ENCODE measurements at places on chromosomes 16 and 17.

DNA sequence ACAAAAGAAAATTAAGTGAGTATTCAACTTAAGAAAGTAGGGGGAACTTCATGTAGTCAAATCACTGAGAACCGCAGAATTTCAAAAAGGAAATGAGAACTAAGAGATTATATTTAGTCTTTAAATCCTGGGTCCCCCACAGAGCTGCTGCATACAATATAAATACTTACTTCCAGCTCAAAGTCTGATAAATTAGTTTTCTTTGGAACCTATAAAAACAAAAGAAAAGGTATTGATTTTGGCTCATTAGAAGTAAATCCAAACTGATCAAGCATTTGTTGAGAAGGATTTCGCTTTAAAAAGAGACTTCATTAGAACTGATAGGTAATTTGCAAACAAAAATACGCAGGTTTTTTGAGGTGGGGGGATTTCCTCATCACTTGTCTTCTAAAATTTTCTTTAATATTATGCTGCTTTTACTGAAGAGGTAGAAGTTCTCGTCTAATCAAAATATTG lies 21.9 kb downstream of the PARN start:
- no peak for DNase-seq

DNA sequence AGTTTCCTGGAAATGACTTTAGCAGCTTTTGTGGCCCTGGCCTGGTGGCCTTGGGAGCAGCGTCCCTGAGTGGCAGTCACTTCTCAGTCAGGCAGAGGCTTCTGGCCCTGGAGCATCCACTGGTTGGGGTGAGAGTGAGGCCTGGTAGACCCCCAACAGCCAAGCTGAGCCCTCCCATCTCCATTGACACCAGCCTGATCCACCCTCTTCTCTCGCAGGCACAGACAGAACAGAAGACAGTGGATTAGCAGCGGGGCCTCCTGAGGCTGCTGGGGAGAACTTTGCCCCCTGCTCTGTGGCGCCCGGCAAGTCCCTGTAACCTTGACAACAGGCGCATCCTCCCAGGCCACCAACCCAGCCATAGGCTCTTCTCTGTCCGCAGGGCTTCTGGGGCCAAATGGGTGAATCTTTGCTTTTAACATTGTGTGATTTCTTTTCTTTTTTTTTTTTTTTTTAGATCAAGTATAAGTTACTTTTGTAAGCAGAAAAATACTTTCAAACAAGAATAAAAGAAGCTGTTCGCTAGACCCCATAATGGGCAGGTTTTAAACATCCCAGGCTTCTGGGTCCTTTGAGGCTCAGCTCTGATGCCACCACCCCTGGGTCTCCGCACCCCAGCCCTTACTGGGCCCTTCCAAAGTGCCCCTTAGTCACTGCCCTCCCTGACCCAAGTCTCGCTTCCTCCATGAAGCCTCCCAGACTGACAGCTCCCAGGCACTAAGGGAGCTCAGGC lies 12.7 kb upstream of the FLYWCH1 start:
- no peak for DNase-seq

- no peak for DNase-seq
These were observed 177.9 kb downstream of the SEC14L1 start for GRCh38 chr17:77318491-77319210.

GRCh38 chr17:67137026-67137370 lies 92.6 kb downstream of the CACNG1 start:
- no peak for DNase-seq

DNA sequence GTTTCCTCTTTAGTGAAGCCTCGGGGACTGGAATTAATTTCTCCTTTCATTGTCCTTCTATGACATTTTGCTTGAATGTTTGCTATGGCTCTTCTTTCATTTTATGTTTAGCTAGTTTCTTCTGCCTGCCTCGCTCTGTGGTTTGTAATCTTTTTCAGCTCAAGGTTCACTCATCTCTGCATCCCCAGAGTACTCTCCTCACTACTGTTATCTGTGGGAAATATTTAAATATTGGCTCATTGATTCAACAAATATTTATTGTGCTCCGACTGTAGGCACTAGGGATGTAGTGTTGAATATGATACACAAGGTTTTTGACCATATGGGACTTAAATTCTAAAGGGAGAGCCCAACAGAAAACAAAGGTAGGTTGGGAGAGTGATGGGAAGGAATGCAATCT lies 195.9 kb downstream of the PHKB start:
- DNase-seq = no peak

GRCh38 chr16:89272631-89273030 lies 55.1 kb downstream of the ZNF778 start:
- no peak for DNase-seq

GRCh38 chr17:10120749-10121148 lies 77.7 kb downstream of the GAS7 start:
- no peak for DNase-seq

DNA sequence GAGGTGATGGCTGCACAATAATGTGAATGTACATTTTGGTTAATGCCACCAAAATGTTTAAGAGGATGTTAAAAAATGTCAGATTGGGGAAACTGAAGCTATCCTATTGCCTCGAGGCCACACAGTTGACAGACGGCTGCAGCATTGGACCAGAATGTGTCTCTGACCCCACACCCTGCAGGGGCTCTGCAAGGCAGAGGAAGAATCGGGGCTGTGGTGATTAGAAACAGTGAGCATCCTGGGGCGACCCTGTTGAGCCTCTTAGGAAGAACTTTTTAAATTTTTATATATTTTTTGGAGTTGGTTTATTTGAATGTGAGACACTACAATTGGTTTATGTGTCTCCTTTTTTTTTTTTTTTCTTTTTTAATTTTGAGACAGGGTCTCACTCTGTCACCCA lies 15.0 kb upstream of the ADORA2B start:
- DNase-seq = no peak

- no peak for DNase-seq
These were observed 21.2 kb downstream of the CDC42EP4 start for GRCh38 chr17:73290399-73291259.

GRCh38 chr16:57611181-57611580 lies 17.2 kb upstream of the ADGRG1 start:
- DNase-seq = no peak

DNA sequence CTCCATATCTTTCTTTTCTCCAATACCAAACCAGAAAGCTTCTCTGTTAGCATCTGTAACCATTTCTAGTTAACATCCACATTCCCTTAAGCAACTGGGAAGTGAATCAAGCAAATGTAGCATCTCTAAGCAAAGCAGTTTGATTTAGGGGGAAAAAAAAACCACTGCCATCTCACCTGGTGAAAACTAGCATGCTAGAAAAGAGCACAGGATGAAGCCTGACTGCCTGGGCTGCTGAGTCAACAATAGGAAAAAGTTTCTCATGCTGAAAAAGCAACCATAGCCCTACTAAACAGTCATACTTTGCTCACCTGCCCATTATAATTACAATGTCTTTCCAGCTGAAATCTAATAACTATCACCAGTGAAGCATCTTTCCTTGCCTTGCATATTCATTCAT lies 139.3 kb downstream of the ANKFN1 start:
- DNase-seq = no peak

GRCh38 chr17:45345554-45346215 lies 28.9 kb upstream of the MAP3K14 start:
- DNase-seq = no peak

GRCh38 chr17:56577190-56577842 lies 16.2 kb upstream of the NOG start:
- DNase-seq = no peak

- DNase-seq = no peak
These were observed 19.3 kb upstream of the ASGR2 start for GRCh38 chr17:7133916-7134315.

GRCh38 chr16:86931410-86931941 lies 353.1 kb downstream of the FOXL1 start:
- DNase-seq = no peak

DNA sequence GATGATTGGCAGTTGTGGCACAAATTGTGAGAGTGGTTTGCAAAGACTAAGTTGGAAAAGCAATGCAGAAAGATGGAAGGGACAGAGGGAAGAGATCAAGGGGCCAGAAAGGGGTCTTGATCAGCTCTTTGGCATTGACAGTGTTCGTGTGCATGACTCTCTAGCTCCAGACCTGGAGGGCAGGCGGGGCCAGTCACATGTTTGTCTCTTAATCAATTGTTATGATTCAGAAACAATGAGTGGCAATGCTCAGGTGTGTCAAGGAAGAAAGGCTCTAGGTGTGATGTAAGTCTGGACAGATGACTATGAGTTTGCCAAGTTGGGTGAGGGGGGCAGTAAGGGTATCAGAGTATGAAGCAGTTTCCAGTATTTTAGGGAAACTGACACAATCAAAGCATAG lies 32.1 kb downstream of the WSB1 start:
- no peak for DNase-seq

GRCh38 chr17:42475121-42475520 lies 16.4 kb downstream of the ATP6V0A1 start:
- DNase-seq = no peak

All from CD4-positive, alpha-beta T cell treated with Interleukin-4 for 4 hours (primary cell).